Thymus (tissue), 14 donors: ENCODE measurements at places on chromosomes 11 and 22. TPM values are rescaled to one million over a fixed set of nuclear protein-coding genes. Genes with fewer than 3 reads are reported as not detected.

- no peak for DNase-seq
Measured at GRCh38 chr11:28837599-28837998, 729.4 kb downstream of the METTL15 start.

DNA sequence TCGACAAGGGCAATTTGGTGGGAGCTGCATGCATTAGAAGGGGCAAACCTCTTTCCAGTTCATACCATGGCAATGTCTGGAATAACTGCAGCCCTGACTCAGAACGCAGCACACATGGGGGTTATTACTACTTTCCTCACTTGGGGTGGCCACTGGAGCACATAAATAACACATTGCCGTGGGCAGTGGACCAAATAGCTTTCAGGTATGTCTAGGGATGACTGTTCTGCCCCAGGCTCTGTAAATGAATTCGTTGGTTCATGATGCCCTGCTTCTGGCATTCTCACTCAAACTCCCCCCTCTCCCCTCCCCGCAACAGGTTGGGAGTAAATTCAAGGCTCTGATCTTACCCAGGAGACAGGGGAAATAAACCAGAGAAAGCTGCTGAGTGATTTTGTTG lies 238.0 kb upstream of the PLET1 start:
- DNase-seq = no peak

Gene ZNF70
- polyA plus RNA-seq = 1.7 TPM

GRCh38 chr11:69429716-69430491 lies 51.6 kb upstream of the LINC01488 start:
- no peak for DNase-seq

DNA sequence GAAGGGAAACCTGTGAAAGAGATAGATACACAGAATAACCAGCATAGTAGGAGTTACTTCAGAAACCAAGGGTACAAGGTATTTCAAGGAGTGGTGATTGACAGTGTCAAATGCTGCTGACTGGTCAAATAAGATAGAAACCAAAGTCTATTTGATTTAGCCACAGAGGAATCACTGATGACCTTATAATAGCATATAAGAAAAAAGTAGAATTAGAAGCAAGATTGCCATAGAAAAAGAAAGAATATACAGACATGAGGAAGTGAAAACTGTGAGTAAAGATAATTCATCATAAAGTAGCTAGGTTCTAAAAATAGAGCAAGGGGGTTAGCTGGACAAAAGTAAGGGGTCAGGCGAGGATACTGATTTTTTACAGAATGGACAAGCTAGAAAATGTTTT lies 14.2 kb downstream of the ZBTB44 start:
- DNase-seq = no peak

DNA sequence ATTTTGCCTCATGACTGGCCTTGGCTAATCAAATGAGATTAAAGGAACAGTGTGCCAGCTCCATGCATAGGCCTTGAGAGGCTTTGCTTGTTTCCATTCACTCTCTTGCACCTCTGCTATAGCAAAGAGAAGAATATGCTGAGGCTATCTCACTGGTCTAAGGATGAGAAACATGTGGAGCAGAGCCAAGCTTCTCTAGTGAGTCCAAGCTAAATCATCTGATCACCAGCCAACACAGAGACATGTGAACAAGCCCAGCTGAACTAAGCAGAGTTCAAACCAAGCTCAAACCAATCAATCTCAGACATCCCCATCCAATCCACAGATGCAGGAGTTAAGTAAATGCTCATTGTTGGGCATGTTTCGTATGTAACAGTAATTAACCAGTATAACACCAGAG lies 69.4 kb upstream of the API5 start:
- no peak for DNase-seq

GRCh38 chr22:33380789-33381530 lies 322.8 kb upstream of the SYN3 start:
- no peak for DNase-seq

GRCh38 chr11:28976801-28977145 lies 868.6 kb downstream of the METTL15 start:
- DNase-seq = no peak

DNA sequence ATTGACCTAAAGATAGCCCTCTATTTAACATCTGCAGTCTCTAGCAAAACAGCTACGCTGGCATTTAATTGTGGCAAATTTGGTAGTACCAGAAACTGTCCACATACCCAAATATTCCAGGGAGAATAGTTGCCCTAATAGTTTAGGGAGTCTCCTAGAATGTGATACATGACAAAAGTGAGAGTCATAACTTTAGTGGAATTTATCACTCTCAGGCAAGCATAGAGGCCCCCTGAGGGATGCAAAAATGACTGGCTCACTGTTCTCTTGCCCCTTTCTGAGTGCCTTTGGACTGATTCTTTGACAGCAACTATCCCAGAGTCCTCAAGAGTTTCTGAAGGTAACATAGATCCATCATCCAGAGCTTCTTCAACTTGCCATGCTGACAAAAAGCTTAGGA lies 2.3 kb upstream of the OR51B4 start:
- no peak for DNase-seq

DNA sequence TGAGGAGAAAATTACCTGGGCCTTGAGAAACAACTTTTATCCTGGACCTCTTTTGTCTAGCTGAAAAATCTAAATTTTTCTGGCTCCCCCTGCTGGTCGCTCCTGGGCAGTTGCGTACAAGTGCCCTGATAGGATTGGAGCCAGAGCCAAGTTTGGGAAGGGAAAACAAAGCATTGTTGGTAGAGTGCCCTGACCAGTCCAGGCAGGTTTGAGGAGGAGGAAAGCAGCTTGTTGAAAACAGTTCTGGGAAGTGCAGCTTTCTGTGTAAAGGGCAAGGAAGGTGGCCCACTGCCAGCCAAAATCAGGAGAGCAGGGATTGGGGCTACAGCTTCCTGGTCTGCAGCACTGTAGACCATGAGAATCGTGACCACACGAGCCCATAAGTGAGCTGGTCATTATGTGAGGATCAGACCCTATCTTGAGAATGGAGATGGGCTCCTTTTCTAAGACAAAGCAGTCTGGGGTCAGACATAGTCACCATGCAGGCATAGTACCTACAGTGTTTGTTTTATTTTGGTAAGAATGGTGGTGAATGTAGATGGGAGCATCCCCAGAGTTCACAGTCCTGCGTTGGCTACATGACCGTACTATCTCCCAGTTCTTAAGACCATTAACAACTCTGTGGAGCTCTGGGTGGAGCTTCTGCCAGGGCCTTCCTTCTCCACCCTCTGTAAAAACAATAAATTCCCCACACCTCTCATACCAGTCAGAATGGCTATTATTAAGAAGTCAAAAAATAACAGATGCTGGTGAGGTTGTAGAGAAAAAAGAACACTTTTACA lies 21.3 kb upstream of the PIK3IP1 start:
- DNase-seq = no peak

- no peak for DNase-seq
Measured at GRCh38 chr11:68468217-68468828, 7.8 kb downstream of the PPP6R3 start.
